Hepatocyte (in vitro differentiated cells): ENCODE measurements at places on chromosomes 12 and 14.

- peak; percentile 65 for DNase-seq
These were observed 37.3 kb upstream of the EML1 start for GRCh38 chr14:99755629-99756603.

DNA sequence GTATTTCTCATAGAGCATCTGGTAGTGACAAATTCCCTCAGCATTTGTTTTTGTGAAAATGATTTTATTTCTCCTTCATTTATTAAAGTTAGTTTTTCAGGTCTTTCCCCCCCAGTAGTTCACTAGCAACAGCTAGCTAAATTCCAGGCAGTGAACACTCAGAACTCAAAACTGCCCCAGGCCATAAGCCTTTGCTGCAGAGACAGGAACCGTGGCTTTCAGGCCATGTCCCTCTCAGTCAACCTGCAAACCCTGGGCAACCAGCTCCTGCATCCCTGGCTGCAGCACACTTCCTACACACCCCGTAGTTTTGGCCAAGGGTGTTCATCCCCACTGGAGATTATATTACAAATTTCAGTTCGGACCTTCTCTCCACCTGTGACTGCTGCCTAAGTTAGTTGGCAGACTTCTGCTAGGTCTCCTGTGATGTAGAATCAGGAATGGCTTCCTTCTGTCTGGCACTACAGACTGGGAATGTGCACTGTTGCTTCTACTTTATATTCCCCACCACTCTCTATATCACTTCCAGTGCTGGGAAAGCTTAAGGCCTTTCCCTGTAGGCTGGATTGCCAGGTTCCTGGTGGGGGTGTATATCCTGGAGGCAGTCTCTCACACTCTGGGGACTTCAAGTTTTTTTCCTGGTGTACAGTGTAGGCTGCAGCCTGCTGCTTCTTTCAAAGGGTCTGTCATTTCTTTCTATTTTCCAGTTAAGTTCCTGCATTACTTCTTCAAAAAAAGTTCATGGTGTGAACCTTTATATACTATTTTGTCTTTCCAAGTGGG lies 924.4 kb upstream of the LRFN5 start:
- DNase-seq: no peak

GRCh38 chr14:69263771-69264170 lies 3.8 kb downstream of the GALNT16 start:
- no peak for DNase-seq

DNA sequence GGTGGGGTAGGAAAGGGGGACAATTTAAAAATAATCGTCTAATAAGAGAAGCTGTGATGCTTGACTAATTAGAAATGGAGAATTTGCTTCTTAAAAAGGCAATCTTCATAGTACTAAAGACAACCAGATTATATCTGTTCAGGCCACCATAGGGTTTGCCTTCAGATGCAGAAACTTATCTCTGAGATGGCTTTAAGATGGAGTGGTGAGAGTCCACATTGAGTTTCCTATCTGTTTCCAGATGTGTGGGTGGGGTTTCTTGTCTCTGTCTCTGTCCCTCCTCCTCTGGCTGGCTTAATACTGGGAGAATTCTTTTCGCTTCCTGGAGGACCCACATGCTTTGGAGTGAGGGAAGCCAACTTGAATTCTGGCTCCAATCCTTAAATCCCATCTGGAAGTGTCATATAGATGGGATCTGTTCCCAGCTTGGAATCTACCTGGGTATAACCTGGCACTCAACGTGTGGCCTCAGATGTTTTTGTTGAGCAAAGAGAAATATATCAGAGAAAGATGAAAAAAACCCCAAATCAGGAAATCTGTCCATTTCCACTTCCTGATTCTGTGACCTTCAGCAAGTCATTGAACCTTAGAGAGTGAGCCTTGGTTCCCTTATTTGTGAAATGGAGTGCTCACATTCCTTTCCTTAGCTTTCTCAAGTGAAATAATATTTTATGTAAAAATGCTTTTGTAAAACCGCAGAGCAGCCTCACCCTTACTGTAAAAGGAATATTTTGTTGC lies 66.4 kb downstream of the CHST11 start:
- no peak for DNase-seq

- peak; percentile 90 for DNase-seq
These were observed at the start of gene RNF10 for GRCh38 chr12:120534203-120534702. RNF10 (plus strand) TSS chr12:120534356; CDS start chr12:120534812, 456 bp downstream.

- no peak for DNase-seq
These were observed 12.8 kb downstream of the TMCC3 start for GRCh38 chr12:94637390-94638113.

DNA sequence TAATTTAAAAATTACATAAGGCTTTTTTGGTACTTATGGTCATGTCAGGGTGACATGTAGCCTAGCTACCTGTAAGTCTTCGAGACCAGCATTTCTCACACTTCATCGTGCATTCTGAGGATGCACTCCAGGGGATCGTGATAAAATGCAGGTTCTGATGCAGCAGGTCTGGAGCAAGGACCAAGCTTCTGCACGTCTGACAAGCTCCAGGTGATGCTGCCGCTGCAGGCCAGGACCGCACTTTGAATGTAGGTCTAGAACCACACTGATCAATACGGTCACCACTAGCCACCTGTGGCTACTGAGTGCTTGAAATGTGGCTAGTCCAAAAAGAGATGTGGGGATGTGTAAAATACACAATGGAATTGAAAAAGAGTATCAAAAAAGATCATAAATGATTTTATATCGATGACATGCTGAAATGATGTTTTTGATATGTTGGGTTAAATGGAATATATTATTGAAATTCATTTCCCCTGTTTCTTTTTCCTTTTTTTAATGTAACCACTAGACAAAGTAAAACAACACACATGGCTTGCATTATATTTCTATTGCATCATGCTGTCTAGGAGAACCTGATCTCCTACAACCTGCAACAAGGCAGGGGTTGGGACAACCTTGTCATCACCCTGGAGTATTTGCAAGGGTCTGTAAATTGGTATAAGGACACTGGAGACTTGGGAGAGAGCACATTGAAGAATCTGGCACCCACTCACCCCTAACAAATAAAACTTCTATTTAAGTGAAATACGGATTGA lies 142.4 kb downstream of the DPF3 start:
- DNase-seq: no peak

DNA sequence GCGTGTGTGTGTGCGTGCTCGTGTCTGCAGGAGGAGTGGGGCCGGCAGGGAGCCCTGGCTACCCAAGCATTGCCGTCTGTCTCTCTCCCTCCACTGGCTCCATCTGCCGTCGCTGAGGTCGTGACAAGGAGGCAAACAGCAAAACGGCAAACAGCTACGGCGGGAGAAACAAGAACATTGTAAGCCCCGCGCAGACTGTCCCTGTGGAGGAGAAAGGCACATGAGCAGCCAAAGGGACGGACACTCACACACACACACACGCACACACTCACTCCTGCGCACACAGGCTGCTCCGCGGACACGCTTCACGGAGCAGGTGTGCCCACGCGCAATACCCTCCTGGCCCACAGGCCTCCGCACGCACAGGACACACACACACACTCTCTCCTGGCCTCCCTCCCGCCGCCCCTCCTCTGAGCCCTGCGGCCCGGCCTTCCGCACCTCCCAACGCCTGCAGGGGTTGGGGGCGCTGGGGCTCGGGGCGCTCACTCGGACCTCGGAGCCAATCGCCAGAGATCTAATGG lies 905 bp downstream of the CISTR start:
- peak; percentile 39 for DNase-seq

- DNase-seq: no peak
These were observed 161.9 kb downstream of the CRADD start for GRCh38 chr12:93839064-93839463.

DNA sequence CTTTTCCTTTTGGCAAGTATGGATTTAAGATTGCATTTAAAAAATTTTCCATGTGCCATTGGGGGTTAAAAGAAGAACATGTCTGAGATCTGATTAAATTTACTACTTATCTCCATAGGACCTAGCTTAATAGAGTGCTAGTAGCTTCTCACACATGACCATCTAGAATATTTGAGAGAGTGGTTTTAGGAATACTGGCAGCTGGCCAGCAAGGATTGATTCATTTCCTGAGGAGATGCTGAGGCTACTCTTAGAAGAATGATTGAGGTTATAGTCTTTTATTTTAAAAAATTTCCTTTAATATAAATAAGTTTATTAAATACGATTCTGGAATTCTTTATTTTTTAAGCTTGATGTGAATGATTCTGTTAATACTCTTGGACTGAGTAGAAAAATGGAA lies 56.2 kb downstream of the MIPOL1 start:
- DNase-seq: no peak

DNA sequence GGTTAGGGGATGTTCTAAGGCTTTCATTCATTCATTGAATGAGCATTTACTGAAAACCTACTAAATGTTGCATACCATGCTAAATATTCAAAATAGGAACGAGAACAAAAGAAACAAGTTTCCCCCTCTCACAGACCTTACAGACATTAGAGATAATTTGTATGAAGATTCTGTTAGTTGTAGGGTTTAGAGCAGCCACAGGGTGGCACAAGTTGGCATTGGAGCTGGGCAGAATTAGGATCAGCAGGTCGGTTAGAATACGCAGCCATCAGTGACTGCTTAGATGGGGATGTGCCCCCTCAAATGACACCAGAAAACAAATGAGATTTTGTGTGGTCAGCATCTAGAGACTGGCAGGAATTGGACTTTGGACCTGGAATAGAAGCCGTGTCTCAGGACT lies 166.3 kb upstream of the DAAM1 start:
- no peak for DNase-seq

GRCh38 chr12:121613462-121613861 lies 12.9 kb upstream of the ORAI1 start:
- no peak for DNase-seq

DNA sequence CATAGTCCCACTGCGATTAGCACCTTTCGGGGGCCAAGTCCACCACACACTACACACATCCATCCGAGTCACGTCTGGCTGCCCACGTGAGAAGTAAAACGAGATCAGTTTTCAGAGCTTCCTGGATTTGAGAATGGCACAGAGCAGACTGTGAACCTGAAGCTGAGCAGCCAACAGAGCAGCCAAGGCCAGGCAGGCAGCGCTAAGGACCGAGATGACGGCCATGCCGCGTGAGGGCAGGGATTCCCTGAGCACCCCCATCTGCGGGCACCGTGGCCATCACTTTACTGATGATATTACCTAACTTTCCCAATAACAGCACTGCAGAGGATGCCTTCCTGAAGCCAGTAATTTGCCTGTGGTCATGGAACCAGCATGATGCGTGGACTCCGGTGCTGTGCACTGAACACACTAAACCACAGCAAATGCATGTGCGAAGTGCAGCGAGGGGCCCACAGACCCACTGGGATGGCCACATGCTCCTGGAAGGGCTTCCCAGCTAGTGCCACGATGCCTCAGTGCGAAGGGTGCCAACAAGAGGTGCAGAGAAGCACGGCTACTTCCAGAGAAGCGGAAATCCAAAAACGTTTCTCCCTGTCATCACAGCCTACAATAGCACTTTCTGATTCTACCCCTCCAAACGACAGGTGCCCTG lies 56.0 kb downstream of the RNF34 start:
- DNase-seq: no peak

DNA sequence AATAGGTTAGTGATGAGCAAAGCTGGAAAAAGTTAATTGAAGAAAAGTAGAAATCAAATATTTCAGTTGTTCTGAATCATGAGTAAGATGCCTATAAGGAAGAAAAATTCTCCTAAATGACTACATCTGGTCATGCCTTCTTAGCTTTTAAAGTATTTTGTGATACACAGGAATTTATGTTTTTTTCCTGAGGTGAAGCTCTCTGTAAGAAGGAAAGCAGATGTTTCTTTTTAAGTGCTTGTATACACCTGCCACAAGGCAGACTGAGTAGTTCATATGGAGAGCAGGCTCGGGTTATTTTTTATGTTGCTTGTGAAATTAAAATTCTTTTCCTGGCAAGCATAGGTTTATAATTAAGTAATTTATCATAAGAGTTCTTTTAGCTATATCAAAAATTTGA lies 275.2 kb downstream of the RAD51B start:
- DNase-seq: no peak

DNA sequence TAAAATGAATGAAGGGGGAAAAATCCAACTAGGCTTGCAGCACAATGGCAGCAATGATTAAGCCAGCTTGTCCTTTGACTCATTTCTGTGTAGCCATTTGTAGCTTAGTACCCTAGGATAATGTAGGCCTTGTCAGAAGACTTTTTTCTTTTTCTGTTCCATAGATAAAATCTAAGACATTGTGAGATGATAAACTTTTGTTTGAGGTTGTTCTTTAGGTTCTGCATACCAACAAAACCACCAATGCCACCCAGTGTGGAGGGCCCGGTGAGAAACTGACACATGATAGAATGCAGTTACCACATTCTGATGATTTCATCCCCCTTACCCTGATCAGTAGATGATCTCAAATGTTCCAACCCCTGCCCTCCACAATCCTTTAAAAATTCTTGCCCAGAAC lies 6.6 kb upstream of the KLRD1 start:
- no peak for DNase-seq

DNA sequence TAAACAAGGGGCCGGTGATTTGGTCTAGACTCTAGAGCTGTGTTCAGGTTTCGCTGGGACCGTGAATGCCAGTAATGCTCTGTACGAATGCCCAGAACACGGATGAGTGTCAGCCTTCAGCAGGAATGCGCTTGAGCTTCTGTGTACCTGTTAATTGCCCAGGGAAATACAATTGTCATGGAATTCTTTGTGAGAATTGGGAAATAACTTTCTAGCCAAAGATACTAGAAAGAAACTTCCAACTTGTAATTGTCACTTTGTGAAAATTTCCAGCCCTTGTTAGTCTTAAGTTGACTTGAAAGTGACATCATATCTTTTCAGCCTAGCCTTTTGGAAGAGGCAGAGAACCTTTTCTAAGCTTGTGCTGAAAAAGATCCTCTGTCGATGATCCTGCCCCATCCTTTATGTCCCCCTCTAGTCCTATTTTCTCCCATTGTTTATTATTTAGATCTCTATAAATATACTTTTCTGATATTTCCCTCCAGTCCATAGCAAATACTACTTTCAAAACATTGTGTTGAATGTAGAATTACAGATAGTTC lies 2.7 kb downstream of the CHST11 start:
- no peak for DNase-seq

- DNase-seq: no peak
These were observed 102.8 kb upstream of the RASSF8 start for GRCh38 chr12:25855716-25856115.

DNA sequence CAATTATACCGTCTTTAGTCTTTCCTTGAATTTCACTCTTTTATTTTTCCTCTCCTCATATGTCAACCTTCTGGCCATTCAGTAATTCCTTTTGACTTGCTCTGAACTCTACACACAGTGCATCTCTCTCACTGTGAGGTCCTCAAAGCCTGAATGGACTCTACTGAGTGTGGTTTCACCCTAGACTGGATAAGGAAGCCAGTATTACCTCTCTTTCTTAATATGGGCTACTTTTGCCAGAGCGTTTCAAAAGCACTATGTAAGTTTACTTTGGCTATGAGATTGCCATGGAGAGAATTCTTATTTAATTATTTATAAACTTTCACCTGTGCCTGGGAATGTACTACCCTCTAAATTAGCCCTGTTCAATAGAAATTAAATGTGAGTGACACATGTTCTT lies 343.5 kb upstream of the DDHD1 start:
- no peak for DNase-seq

- DNase-seq: no peak
These were observed 827.6 kb downstream of the SLC6A15 start for GRCh38 chr12:84085046-84085445.
